ENCODE measurements at places on chromosomes 12 and 14.

- no peak for DNase-seq
Observed at GRCh38 chr14:57870686-57871457, 5.0 kb upstream of the SLC35F4 start.

GRCh38 chr12:52546126-52546525 lies 6.8 kb downstream of the KRT71 start:
- no peak for DNase-seq

- DNase-seq = no peak
Observed at GRCh38 chr12:84135586-84136279, 776.9 kb downstream of the SLC6A15 start.

GRCh38 chr12:19190292-19191031 lies 60.9 kb downstream of the PLEKHA5 start:
- no peak for DNase-seq

- no peak for DNase-seq
Observed at GRCh38 chr12:53324113-53324778, 2.8 kb upstream of the AAAS start.

DNA sequence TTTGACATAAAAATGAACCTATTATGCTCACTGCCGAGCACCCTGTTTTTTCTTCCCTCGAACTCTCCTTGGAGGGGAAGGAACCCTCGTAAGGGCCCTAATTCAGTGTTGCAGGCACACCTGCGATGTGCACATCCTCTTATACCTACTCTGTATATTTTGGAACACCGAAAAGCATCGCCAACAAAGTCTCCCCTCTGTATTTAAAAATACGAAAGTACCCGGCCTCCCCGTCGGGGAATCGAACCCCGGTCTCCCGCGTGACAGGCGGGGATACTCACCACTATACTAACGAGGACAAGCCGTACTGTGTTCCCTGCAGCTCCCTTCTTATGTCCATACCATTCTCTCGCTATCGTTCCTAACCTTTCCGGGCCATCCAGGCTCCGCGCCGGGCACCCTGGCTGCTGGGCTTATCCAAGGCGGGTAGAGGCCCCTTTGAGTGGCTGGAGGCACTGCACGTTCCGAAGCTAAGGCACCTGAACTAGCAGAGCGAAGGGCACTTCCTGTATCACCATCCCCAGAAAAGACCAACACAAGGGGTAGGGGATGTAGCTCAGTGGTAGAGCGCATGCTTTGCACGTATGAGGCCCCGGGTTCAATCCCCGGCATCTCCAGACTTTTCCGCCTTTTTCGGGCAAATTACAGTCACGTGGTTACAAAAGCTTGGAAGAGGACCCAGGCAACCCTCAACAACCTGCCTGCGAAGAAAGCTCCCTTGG lies 25.1 kb upstream of the UBC start:
- no peak for DNase-seq

DNA sequence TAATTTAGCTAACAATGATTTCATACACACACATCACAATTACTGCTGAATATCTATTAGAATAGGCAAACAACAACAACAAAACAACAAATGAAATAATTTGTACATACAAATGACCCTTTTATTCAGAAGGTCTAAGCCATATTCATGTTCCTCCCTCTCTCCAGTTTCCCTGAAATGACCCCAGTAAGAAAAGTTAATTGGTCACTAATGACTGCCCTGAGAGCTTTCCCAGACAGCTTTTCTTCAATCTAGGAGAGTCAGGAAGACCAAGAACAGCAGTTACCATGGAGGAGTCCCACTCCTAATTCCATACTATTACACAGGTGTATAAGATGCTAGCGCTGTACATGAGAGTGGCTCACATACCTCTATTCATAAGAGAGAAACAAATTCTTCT lies 121.2 kb upstream of the GRIP1 start:
- DNase-seq = no peak

DNA sequence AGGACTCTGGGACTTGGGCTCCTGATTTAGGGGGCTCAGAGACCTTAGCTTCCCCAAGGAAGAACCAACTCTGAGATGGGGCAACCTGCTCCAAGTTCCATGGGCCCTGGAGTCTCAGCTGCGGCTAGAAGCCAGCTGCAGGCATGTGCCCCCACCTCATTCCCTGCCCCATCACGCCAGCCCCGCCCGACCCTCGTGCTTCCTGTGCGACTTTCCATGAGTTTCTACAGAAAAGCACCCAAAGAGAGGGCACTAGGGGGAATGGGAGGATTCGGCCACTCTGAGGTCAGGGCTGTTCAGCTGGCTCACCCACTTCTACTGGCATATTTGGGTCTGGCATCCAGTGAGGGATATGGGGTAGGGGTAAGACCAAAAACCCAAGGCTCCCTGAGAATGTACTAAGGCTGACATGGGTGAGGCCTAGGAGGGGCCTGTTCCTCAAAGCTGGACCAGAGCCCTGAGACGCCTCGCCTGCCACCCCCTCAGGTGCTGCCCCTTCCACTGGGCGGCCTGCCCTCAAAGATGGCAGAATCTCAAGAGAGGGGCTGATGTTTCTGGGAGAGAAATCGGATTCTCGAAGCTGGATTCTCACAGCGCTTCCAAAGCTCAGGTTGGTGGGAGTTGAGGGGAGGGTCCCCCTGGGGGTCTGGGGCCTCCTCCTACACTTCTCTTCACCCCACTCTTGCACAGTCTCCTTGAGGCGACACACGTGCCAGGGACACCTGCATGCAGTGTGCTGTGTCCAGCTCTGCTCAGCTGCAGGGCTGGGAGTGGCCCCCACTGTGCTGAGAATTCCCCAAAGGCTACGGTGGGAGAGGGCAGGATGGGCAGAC lies 22.1 kb downstream of the FAIM2 start:
- DNase-seq = no peak

DNA sequence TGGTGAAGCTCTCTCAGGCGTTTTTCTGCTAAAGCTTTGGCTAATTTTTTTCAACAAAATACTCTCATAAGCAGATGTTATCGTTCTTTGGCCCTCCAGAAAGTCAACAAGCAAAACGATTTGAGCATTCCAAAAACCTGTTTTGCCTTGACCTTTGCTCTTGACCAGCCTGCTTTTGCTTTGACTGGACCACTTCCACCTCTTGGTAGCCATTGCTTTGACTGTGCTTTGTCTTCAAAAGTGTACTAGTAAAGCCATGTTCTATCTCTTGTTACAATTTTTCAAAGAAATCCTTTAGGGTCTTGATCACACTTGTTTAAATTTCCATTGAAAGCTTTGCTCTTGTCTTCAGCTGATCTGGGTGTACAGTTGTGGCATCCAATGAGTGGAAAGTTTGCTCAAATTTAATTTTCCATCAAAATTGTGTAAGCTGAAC lies 10.7 kb upstream of the ARID4A start:
- no peak for DNase-seq

DNA sequence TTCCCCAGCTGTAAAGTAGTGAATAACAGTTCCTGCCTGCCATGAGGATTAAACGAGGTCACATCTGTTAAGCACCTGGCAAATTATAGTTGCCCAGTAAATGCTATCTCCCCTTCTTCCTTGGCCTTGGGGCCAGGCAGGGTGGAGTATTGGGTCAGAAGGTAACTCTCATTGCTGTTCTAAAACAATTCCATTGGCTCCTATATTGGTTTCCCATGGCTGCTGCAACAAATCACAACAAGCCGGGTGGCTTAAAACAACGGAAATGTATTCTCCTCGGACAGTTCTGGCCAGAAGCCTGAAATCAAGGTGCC lies 31.9 kb downstream of the MMAB start:
- no peak for DNase-seq

DNA sequence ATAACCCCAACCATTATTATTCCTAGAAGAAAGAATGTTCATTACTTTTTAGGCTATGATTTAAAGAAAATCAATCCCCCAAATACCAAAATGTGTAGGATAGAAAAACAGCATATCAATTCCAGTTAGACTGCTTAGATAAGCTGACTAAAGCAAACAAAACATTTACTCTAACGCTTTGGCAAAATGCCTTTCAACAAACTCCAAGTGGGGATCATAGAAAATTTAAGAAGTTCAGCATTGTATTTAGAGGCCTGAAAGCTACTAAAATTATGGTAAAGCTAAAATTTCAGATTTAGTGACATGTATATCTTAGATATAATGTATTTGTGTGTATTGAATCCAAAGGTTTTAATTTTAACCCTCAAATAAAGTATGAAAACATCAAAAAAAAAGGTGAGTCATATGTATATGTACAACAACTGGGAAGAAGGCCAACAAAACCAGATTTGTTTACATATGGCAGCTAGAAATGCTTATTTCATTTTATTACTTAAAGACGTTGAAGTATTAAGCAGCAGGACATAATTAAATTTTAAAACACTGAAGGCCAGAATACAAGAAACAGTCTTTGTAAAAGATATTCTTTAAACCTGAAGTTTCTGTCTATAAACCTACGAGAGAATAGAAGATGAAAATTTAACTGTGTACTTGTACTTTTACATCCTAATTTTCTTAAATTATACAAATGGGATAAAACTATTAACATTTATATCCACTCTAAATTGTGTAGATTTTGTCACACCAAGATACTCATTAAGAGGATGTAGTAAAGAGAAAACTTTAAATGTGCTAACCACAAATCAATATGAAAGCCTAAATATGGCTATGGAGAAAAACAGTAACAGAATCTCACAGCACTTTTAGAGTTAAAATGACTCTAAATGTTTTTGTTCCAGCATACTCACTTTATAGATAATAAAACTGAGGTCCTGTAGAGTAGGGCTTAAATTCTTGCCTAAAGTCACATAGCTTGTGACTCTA lies 71.4 kb downstream of the SLC41A2 start:
- no peak for DNase-seq

GRCh38 chr12:51127050-51127729 lies 43.8 kb upstream of the CSRNP2 start:
- no peak for DNase-seq

GRCh38 chr12:52627395-52628110 lies 9.2 kb upstream of the KRT73 start:
- no peak for DNase-seq

DNA sequence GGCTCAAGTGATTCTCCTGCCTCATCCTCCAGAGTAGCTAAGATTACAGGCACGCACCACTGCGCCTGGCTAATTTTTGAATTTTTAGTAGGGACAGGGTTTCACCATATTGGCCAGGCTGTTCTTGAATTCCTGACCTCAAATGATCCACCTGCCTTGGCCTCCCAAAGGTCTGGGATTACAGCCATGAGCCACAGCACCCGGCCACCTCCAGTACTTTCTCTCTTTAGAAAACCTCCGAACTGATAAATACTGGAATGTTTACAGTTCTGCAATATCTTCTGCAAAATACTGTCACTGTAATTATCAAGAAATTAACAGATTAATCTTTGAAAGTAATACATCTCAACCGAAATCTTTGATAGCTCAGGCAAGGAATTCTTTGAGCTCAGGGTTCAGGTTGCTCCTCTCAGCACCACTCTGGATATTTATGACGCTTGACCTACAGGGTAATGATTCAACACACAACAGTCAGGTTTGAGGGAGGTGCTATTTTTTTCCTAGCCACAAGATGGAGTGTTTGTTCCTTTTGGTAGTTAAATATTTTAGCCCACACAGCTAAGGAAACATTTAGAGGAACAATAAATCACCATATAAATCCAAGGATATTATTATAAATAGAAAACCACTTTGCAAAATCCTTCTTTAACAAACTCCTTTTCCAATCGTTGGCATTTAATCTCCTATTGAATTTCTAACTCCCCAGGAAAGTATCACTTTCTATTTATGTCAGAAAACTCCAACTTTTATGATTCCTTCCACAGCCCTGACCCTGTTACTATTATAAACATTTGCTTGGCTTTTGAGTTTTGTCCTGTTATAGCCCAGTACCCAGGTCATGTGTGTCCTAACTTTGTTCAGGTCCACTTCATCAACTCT lies 48.6 kb upstream of the GTF2A1 start:
- peak; percentile 85 for DNase-seq

DNA sequence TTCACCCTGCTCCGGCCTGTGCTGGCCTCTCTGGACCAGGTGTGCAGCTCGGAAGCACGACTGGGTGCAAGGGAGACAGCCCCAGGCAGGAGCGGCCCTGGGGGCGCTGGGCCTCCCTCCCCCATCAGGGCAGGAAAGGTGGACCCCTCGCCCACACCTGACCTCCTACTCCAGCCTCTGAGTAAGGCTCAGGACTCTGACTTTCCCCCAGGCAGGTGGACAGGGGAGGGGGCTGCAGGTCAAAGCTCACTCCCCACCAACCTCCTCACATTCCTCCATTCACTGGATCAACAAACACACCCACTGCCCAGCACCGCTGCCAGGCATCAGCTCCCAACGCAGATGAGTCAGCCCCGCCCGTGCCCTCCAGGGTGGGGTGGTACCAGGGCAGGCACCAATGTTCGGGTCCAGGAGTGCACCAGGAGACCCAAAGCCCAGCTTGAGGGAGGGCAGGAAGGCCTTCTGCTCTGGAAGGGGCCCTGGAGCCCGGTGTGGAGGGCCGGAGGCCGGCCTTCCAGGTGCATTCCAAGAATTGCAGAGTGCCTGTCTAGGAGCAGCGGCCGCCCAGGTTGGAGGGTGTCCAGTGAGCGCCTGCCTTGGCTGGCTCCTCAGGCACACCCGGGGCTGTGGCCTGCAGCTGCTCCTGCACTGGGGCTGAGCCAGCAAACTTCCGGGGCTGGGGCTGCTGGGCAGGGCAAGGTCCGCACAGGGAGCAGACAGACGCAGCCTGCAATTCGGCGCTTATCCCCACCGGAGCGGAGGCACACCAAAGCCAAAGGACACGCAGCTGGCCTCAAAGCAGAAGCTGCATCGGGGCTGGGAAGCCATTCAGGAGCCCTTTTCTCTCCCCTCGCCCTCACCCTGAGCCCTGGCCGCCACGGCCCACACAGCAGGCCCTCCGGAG lies 1.6 kb upstream of the INF2 start:
- DNase-seq = no peak

- no peak for DNase-seq
Observed at GRCh38 chr14:78090864-78091263, 79.3 kb upstream of the NRXN3 start.

- DNase-seq = no peak
Observed at GRCh38 chr12:58811346-58811745, 109.0 kb downstream of the LRIG3 start.

- no peak for DNase-seq
Observed at GRCh38 chr12:124732275-124733075, 131.2 kb downstream of the SCARB1 start.

DNA sequence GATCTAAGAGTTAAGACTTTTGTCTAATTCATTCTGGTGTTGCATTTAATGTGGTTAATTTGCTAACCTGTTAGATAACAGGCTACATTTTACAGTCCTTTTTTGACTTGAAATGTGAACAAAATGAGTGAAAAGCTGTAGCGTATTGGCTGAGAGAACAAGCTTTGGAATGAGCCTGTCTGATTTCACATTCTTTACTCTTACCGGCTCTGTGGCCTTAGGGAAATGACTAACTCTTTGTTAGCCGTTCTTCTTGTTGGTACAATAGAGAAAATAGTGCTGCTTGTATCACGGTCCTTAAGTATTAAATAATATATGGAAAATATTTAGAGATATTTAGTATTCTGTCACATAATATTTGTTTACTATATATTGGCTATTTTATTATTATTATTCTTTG lies 1.9 kb downstream of the MNAT1 start:
- DNase-seq = no peak

DNA sequence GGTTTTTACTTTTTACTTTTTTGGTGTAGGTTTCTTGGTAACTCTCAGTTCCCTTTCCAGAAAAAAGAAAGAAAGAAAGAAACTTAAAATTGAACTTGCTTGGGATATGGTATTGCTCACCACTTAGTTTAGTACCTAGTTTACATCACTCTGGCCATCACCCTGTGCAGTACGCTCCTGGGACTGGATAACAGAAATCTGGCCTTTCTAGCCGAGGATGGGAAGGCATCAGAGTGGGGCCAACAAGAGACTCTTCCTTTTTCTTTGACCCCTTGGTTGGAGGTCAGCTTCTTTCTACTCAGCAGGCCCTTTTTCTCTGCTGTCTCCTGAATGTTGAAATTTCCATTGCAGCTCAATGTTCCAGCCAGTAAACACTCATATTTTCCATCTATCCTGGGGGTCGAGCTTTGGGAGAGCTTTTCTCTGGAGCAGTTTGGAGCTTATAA lies 156.6 kb downstream of the TGFB3 start:
- no peak for DNase-seq
